Aorta (tissue), 5 donors: ENCODE measurements at places on chromosomes 5 and 9.

- DNase-seq, result no peak
- H3K27me3 ChIP-seq, result no peaks in the 10 kb centered on the region
- H3K36me3 ChIP-seq, result no peaks in the 10 kb centered on the region
- H3K27ac ChIP-seq, result no peak overlapping the region
- H3K4me1 ChIP-seq, result no peaks in the 10 kb centered on the region
- no peak overlapping the region for H3K4me3 ChIP-seq
Observed at GRCh38 chr5:176886336-176887251, 12.6 kb downstream of the HK3 start.

DNA sequence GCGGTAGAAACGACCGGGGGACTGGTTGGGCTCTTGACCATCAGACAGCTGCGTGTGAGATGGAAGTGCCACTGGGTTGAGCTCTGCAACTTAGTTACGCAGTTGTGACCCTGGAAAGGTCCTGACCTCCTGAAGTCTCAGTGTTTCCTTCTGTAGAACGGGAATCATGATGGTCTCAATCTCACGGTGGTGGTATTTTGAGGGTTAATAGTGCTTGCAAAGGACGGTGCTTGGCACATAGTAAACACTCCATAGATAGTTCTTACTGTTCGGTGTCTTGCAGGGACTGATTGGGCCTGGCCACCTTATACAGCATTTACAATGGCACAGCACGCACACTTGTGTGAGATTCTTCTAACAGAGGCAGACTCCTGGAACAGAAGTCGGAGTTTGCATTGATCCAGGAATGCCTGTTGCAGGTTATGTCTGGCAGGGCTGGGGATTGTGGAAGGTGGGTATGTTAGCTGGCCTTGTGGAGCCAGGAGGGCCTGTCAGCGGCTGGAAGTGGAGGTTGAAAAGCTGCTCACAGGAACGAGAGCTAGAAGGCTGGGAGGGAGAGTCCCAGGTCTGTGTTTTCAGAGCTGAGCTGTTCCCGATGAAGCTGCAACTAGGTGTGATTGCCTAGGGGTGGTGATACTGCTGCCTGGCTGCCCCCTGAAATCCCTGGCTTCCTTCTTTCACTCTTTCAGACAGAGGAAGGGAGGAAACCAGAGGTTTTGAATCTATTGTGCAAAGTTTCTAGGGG lies 962 bp upstream of the TXN start:
- H3K27me3 ChIP-seq, result no peaks in the 10 kb centered on the region
- peak overlapping the region; percentile 78 for H3K4me3 ChIP-seq
- H3K36me3 ChIP-seq, result no peaks in the 10 kb centered on the region
- H3K27ac ChIP-seq, result peak overlapping the region; percentile 88
- no peaks in the 10 kb centered on the region for H3K4me1 ChIP-seq

DNA sequence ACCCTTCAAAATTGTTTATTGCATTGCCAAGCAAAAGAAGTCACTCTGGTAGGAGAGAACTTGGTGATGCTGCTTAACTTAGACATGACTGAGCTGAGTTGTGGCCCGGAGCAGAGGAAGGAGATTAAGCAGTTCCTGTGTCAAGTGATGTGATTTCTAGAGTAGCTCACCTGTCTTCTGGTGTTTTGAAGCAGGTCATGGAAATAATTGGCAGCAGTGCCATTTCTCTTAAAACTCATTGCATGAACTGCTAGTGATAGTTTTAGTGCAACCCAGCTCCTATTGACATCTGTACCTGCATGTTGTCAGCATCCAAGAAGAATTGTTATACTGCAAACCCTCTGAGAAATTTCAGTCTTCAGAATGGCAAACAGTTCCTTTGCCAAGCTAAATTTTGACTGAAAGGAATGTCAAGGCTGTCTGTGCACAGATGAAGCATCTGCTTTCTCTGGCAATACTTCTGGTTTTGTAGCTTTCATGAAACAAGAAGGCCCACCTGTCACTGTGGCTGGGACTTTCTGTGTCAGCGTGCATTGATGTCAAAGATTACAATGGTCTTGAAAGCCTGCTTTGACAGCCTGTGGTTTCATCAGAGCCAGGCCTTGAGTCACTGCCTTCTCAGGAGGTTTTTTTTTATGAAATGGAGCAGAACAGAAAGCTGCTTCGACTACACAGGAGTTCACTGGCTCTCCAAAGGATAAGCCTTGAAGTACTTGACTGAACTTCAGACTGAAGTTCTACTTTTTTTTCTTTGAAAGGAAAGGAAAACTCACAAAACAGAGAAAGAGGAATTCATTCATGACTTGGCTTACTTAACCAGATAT lies 90.6 kb downstream of the RALGPS1 start:
- H3K27me3 ChIP-seq, result no peaks in the 10 kb centered on the region
- no peak overlapping the region for H3K4me3 ChIP-seq
- H3K27ac ChIP-seq, result peak overlapping the region; percentile 59
- DNase-seq, result no peak

DNA sequence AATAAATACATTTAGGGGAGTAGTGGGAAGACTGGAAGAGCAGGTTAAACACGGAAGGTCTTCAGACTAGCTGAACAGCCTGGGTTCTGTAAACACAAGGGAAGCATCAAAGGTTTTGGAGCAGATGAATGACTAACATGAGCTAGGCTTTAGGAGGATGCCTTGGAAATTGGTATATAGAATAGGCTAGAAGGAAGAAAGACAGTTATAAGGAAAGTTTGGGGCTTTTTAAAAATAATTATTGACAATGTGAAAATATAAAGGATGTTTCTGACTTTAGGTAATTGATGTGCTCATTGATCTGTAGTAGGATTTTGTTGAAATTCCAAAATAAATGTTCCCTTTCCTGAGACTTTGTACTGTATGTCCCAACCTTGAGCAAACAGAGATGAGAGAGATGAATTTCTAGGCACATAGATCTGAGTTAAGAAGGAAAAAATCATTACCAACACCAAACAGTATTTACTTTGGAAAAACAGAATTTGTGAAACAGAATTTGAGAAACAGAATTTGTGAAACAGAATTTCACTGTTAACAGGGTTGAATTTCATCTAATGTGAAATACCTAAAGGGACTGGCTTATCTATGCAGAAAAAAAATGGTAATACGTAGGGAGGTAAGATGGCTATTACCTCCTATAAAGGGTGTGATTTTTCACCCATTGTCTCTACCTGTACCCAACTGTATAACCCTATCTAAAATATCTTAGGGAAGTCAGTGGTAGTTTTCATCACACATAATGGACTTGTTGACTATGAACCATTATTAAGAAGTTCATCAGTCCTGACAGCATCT lies 28.8 kb downstream of the SKP2 start:
- H3K4me3 ChIP-seq, result no peak overlapping the region
- no peak overlapping the region for H3K27ac ChIP-seq
- H3K36me3 ChIP-seq, result peaks cover 2% of the 10 kb centered on the region
- H3K4me1 ChIP-seq, result no peaks in the 10 kb centered on the region

- H3K36me3 ChIP-seq, result no peaks in the 10 kb centered on the region
- no peak overlapping the region for H3K27ac ChIP-seq
- H3K4me3 ChIP-seq, result no peak overlapping the region
- H3K4me1 ChIP-seq, result no peaks in the 10 kb centered on the region
- DNase-seq, result no peak
- H3K27me3 ChIP-seq, result no peaks in the 10 kb centered on the region
Observed at GRCh38 chr5:68730220-68730978, 363.4 kb upstream of the SLC30A5 start.

DNA sequence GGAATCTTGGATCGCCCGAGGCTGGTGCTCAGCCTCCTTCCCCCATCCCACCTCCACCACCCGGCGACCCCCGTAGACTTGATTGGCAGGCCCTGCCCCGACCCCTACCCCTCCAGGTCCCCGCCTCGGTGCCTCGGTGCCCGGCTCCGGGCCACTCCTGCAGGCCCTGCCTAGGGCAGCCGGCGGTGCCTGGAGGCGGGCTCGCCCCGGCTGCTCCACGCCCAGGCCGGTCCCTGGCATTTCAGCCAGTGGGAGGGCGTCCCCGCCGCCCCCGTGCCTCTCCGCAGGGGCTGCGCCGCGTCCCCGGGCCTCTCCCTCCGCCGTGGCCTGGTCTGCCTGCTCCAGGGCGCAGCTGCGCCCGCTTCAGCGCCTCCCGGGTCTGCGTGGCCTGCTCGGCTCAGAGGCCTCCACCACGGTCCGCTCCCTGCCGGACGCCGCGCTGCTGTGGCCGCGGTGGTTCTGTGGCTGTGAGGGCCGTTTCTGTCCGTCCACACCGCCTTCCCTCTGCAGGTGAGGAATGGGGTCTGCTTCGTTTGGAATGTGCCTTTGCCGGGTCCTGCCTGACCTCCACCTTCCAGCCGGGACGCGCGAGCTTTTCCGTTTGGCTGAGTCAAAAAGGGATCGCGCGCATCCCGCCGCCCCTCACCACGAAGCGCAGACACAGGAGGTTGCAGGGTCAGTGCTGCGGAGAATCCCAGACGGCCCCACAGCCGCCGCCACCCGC lies 48.3 kb upstream of the IRX4 start:
- H3K36me3 ChIP-seq, result no peaks in the 10 kb centered on the region
- no peaks in the 10 kb centered on the region for H3K4me1 ChIP-seq
- H3K27me3 ChIP-seq, result no peaks in the 10 kb centered on the region
- H3K4me3 ChIP-seq, result peak overlapping the region; percentile 0

DNA sequence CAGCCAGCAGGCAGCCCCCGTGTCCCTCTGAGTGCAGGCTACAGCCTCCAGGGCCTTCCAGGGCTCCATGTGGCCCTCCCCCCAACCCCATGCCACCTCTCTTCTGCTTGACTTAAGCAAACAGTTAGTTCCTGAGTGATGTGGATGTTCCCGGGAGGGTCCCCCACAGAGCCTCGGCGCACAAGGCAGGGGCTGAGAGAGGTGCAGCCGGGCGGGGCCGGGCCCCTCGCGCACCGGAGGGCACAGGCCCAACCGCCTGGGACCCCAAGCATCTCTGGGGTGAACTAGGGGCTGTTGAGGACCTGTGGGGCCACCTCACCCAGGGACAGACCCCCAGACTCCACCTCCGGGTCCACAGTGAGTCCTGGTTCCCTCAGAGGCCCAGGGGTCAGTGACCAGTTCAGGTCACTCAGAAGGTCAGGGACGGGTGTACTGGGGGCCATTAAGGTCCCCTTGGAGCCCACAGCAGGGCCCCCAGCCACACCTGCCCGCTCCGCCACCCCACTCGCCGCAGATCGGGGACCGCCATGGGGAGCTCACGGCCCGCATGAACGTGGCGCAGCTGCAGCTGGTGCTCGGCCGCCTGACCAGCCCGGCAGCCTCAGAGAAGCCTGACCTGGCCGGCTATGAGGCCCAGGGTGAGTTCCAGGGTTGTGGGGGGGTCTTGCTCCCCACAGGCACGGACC lies 13.2 kb downstream of the GPSM1 start:
- no peaks in the 10 kb centered on the region for H3K36me3 ChIP-seq
- no peaks in the 10 kb centered on the region for H3K27me3 ChIP-seq
- no peak for DNase-seq
- no peaks in the 10 kb centered on the region for H3K4me1 ChIP-seq

GRCh38 chr9:78354324-78354973 lies 57.5 kb downstream of the PSAT1 start:
- no peak overlapping the region for H3K4me3 ChIP-seq
- H3K36me3 ChIP-seq, result no peaks in the 10 kb centered on the region
- H3K27me3 ChIP-seq, result no peaks in the 10 kb centered on the region
- H3K27ac ChIP-seq, result no peak overlapping the region
- DNase-seq, result no peak
- no peaks in the 10 kb centered on the region for H3K4me1 ChIP-seq

GRCh38 chr5:97400537-97400936 lies 217.5 kb upstream of the RIOK2 start:
- no peaks in the 10 kb centered on the region for H3K27me3 ChIP-seq
- H3K27ac ChIP-seq, result no peak overlapping the region
- H3K4me3 ChIP-seq, result no peak overlapping the region
- no peaks in the 10 kb centered on the region for H3K36me3 ChIP-seq

- no peak overlapping the region for H3K4me3 ChIP-seq
- no peaks in the 10 kb centered on the region for H3K36me3 ChIP-seq
- no peaks in the 10 kb centered on the region for H3K27me3 ChIP-seq
- no peaks in the 10 kb centered on the region for H3K4me1 ChIP-seq
- DNase-seq, result no peak
Observed at GRCh38 chr5:82684659-82685058, 392.5 kb downstream of the TMEM167A start.

DNA sequence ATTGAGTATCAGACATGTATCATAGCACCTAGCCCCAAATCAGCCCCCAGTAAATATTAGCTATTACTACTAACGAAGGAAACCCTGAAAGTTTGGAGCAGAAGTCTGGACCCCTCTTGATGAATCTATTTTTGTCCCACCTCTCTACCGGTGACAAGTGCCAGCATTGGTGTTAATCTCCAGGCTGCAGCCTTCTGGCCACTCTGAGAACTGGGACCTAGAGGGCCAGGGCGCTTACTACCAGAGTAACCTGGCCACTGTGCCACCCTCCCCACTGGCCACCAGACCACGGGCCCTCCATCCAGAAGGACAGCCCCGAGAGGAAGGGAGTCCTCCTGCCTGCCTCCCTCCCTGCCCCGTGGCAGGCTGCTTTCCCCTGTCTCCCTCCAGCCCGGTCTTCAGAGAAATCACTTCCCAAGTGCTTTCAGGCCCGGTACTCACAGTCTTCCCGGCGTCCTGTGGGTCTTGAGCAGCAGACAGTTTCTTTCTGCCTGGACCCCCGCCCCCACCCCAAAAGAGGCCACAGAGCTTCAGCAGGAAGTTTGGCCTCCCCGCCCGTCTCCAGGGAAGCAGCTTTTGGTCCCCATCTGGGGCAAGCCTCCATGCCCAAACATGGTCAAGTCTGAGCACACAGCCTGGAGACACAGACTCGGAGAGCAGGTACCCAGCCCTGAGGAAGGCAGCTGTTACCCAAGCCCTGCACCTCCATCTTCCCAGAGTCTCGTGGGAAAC lies at the start of gene KCNMB1:
KCNMB1 (minus strand) TSS at position 550 of the 732 bp plus-strand sequence. CDS start 3,920 bp downstream, outside the sequence.
- no peaks in the 10 kb centered on the region for H3K4me1 ChIP-seq
- peak within 1 kb of the TSS; percentile 97 for H3K27ac ChIP-seq
- no peaks in the 10 kb centered on the region for H3K27me3 ChIP-seq
- peak within 1 kb of the TSS; percentile 71 for H3K4me3 ChIP-seq

DNA sequence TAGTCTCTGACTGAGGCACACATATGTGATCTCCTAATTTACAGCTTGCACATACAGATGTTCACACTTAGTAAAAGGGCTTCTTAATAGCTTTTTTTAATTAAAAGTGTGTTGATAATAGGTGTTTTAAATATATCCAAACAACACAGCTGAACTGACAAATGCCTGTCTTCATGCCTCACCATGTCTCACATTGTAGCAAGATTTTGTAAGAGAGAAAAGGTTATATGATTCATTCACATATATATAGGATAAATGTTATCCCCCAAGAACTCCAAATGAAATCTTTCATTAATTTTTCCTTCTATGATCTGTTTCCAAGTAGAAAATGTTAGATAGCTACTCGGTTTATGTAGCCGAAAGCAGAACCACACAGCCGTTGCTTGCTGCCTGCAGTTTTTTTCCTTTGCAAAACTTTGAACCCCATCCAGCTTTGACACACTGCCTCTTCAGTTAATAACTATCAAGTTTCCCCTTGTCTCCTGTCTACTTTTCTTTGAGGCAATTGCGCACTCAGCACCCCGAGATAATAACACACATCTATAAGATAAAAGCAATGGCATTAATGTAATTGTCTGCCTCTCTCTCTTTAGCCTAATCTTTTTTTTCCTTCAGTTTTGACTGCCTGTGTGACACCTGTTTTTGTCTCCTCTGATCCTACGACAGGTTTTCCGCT lies 299.2 kb downstream of the BNC2 start:
- H3K27ac ChIP-seq, result no peak overlapping the region
- peaks cover 3% of the 10 kb centered on the region for H3K4me1 ChIP-seq
- DNase-seq, result no peak
- no peaks in the 10 kb centered on the region for H3K27me3 ChIP-seq
